ENCODE measurements at places on chromosomes 16 and 17.

GRCh38 chr17:31415004-31415454, 23.6 kb downstream of the RAB11FIP4 start:
- no peak for DNase-seq

GRCh38 chr17:79504181-79504605, 106.7 kb downstream of the RBFOX3 start:
- no peak for DNase-seq

DNA sequence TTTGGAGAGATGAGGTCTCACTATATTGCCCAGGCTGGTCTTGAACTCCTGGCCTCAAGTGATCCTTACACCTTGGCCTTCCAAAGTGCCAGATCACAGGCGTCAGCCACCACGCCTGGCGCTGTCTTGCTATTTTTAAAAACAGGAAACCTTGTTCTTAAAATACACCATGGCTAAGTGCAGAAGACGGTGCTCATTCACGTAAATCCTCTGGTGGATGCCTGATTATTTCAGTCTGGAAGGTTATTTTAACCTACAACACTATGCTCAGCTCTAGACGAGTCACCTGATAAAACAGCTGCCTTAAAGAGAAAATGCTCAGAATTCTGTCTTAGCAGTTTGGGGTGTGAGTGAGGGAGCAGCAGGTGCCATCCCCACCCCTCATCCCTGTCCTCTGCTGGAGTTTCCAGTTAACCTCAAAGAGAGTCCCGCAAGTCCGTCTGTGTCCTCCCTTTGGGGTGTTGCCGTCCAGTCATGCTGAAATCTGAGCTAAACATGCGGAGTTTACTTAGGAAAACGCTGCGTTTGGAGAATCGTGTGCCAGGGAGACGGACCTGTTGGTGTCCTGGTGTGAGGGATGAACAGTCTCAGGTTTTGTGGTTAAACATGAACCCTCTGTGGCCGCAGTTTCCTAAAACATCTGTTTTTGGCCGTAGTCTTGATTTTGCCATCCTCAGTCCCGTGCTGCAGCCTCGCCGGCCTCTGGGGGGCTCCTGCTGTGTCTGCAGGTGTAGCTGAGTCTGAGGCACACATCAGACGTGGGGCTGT, 17.1 kb downstream of the SPG7 start:
- DNase-seq: no peak

GRCh38 chr16:12462426-12463280, 341.0 kb downstream of the CPPED1 start:
- DNase-seq: no peak

DNA sequence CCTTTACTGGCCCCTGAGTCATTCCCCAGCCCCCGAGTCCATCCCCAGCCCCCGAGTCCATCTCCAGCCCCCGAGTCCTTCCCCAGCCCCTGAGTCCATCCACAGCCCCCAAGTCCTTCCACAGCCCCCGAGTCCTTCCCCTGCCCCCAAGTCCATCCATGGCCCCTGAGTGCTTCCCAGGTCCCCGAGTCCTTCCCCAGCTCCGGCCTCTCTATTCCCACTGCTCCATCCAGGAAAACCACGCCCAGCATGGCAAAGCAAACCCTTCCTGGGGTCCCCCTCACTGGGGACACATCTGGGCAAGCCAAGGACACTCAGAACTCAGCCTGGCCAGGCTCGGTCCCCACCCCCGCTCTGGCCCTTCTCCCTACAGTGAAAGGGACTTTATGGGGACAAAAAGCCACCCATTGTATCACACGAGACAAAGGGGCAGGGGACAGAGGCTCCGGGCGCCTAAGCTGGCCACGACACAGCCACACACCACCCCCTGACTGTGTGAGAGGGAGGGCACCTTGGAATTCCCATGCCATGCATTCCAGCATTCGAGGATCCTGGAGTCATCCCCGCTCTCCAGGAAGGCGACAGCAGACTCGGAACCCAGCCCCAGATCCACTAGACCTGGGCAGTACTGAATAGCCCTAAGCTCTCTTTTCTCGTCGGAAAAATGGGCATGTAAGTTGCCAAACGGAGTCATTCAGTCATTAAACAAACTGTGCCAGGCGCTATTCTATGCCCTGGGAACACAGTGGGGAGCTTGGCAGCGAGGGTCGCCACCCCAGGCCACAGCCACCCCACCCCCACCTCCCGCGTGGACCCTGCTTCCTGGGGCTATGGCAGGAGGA, 14.0 kb downstream of the PLLP start:
- no peak for DNase-seq

GRCh38 chr16:14100825-14101224, 29.7 kb downstream of the MRTFB start:
- DNase-seq: no peak

- DNase-seq: no peak
These were observed 362.2 kb downstream of the WWOX start for GRCh38 chr16:78461496-78462287.

GRCh38 chr16:56916571-56917403, 15.2 kb upstream of the HERPUD1 start:
- DNase-seq: no peak

DNA sequence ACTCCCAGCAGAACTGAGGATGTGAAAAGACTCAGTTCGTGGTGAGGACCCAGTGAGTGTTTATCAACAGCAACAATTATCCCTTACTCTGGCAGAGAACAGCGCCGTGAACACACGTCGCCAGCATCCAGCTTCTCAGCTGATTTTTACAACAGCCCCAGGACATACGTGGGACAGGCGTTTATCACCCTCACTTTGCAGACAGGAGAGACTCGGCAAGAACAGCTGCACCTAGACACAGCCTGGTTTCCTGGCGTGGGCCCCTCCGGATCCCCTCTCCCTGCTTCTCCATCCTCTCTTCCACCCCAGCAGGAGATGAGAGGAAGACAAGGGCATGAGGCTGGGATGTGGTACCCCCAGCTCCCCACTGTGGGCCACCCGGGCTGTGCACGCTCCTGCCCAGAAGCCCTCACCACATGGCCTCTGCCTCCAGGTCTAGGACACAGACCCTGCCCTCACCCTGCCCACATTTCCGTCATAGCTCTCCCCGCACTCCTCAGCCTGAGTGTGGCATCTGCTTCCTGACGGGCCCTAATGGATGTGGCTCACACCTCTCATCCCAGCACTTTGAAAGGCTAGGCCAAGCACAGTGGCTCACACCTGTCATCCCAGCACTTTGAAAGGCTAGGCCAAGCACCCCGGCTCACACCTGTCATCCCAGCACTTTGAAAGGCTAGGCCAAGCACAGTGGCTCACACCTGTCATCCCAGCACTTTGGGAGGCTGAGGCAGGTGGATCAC, 17.5 kb downstream of the ABR start:
- no peak for DNase-seq

DNA sequence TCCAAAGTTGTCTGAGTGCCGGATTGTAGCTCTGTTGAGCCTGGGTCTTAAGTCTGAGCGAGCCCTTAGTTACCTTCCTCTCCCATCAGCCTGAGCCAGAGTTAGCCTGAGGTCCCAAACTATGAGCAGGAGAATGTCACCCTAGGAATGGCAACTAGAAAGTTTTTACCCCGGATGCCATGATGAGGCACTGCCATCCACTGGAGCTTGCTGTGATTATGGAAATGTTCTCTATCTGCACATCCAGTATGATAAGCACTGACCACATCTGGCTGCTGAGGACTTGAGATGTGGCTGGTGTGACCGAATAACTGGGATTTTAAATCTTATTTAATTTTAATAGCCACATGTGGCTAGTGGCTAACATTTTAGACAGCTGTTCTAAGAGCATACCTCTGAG, 550.0 kb downstream of the CDH13 start:
- no peak for DNase-seq

GRCh38 chr16:28974007-28974436, 556 bp upstream of the SPNS1 start:
- DNase-seq: no peak

GRCh38 chr17:31527606-31528005, 136.1 kb downstream of the RAB11FIP4 start:
- no peak for DNase-seq

DNA sequence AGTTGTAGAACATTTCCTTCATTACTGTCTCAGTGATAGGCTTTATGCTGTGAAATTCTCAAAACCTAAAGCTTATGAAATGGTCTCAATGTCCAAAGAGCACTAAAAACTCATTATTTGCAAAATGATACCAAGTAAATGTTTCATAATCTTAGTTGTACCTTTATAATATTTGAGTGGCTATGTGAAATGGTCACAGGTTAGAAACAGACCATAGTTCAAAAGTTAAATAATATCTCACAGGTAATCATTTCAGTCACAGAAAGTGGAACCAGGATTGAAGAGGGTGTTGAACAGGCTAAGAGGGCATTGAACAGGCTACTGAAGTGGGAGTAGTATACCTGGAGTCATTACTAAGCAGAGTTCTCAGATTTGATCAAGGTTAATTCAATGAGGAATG, 2.9 kb downstream of the RDM1 start:
- no peak for DNase-seq

GRCh38 chr16:88526906-88527185, 43.4 kb upstream of the ZC3H18 start:
- no peak for DNase-seq

GRCh38 chr17:49397586-49397985, 17.1 kb downstream of the PHB1 start:
- no peak for DNase-seq

DNA sequence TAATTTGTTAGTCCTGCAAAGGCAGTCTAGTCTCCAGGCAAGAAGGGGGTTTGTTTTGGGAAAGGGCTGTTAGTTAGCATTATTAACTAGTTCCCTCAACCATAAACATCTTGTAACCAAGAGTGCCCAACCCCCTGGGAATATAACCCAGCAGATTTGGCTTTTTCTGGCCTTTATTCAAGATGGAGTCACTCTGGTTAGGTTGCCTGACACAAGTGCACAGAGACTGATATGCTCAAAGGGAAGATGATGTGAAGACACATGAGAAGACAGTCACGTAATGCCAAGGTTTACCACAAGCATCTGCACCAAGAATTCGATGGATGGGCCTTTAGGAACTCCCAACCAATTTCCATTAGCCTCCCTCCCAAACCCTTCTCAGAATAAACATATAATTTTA, 3.9 kb upstream of the SCPEP1 start:
- DNase-seq: no peak

- DNase-seq: no peak
These were observed 4.7 kb downstream of the CHD3 start for GRCh38 chr17:7893187-7893880.

GRCh38 chr17:49327835-49328784, 33.9 kb downstream of the ZNF652 start:
- DNase-seq: no peak

GRCh38 chr17:2985318-2985717, 78.1 kb downstream of the OR1D5 start:
- no peak for DNase-seq

GRCh38 chr17:8621585-8621984, 8.9 kb downstream of the MYH10 start:
- no peak for DNase-seq

Measured in stimulated activated CD8-positive, alpha-beta memory T cell treated with anti-CD3 and anti-CD28 coated beads, Interleukin-4, amount 100 ng/mL, for 4 hours (primary cell).